Transverse colon (tissue), 4 donors: ENCODE measurements at places on chromosomes 5 and 9. TPM values are rescaled to one million over a fixed set of nuclear protein-coding genes. Genes with fewer than 3 reads are reported as not detected.

Gene MARVELD2
- 20.6 TPM for total RNA-seq

Gene GARIN3
- not detected for total RNA-seq

Gene SUSD3
- total RNA-seq = not detected

Gene HTR4
- total RNA-seq = 20.8 TPM

Gene CCNI2
- 5.0 TPM for total RNA-seq

Gene DRD1
- total RNA-seq = not detected

Gene ADAMTS6
- 0.96 TPM for total RNA-seq

Gene NUTM2G
- total RNA-seq = not detected

Gene SLC34A3
- total RNA-seq = not detected

Gene ROR2
- total RNA-seq = 23.2 TPM

Gene SLC4A9
- total RNA-seq = not detected

Gene PLAC8L1
- not detected for total RNA-seq

Gene GAPVD1
- total RNA-seq = 29.9 TPM
